ENCODE measurements at places on chromosomes 5 and 9. TPM values are rescaled to one million over a fixed set of nuclear protein-coding genes. Genes with fewer than 3 reads are reported as not detected.

Gene GALNT12
- 79.7 TPM for total RNA-seq

Gene MYMK
- total RNA-seq, result not detected

Gene INIP
- total RNA-seq, result 10.1 TPM

Gene SPARC
- 47.9 TPM for total RNA-seq

Gene BASP1
- total RNA-seq, result 36.4 TPM

Gene AK8
- not detected for total RNA-seq

Gene EPB41L4B
- total RNA-seq, result 105 TPM

Gene CD74
- 399 TPM for total RNA-seq

Gene SAPCD2
- total RNA-seq, result 37.2 TPM

Gene PCDHGC5
- 1.1 TPM for total RNA-seq

Gene ENTPD2
- 3.6 TPM for total RNA-seq

DNA sequence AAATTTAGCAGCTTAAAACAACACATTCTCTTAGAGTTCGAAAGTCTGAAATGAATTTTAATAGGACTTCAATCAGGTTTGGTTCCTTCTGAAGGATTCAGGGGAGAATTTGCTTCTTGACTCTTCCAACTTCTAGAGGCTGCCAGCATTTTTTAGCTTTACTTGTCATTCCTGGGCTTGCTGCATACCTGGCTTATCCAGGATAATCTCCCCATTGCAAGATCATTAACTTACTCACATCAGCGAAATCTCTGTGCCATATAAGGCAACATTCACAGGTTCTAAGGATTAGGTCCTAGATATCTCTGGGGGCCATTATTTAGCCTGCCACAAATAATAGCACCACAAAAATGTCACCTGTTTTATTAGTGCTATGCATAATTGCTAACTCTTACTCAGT lies 46.2 kb upstream of the PCSK5 start:
- no peak overlapping the region for H3K27ac ChIP-seq
- no peaks in the 10 kb centered on the region for H3K4me1 ChIP-seq
- H3K36me3 ChIP-seq, result no peaks in the 10 kb centered on the region
- H3K27me3 ChIP-seq, result no peaks in the 10 kb centered on the region
- DNase-seq, result no peak
- no peak overlapping the region for H3K4me3 ChIP-seq

- no peak for DNase-seq
- no peak overlapping the region for H3K4me3 ChIP-seq
- H3K27ac ChIP-seq, result no peak overlapping the region
- no peaks in the 10 kb centered on the region for H3K4me1 ChIP-seq
These were observed 2.2 kb upstream of the LCN6 start for GRCh38 chr9:136750526-136750925.

- H3K4me3 ChIP-seq, result no peak overlapping the region
- no peaks in the 10 kb centered on the region for H3K27me3 ChIP-seq
- H3K4me1 ChIP-seq, result no peaks in the 10 kb centered on the region
These were observed 35.5 kb downstream of the PDZD2 start for GRCh38 chr5:31674371-31674951.

DNA sequence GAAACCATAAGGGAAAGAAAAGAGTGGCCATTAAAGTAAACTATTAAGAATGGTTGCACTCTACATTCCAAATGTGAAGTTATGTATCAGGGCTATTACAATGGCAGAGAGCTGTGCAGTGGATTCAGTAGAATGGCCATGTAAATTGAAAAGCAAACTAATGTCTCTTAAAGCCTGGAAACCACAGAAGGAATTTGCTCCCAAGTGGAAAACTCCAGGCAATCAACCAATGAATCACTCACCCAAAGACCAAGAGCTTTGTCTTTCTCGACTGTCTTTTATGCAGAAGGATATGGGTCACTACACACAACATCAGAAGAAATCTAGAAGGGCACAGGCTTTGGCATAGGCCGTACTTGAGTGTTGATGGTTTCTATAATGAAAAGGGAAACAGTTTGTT lies 114.9 kb downstream of the TLE1 start:
- no peak overlapping the region for H3K27ac ChIP-seq
- H3K27me3 ChIP-seq, result no peaks in the 10 kb centered on the region
- H3K4me1 ChIP-seq, result no peaks in the 10 kb centered on the region
- no peak for DNase-seq

GRCh38 chr5:163880302-163880701 lies 374.9 kb downstream of the MAT2B start:
- no peak overlapping the region for H3K27ac ChIP-seq
- no peak overlapping the region for H3K4me3 ChIP-seq
- no peaks in the 10 kb centered on the region for H3K4me1 ChIP-seq
- H3K27me3 ChIP-seq, result no peaks in the 10 kb centered on the region
- no peak for DNase-seq

DNA sequence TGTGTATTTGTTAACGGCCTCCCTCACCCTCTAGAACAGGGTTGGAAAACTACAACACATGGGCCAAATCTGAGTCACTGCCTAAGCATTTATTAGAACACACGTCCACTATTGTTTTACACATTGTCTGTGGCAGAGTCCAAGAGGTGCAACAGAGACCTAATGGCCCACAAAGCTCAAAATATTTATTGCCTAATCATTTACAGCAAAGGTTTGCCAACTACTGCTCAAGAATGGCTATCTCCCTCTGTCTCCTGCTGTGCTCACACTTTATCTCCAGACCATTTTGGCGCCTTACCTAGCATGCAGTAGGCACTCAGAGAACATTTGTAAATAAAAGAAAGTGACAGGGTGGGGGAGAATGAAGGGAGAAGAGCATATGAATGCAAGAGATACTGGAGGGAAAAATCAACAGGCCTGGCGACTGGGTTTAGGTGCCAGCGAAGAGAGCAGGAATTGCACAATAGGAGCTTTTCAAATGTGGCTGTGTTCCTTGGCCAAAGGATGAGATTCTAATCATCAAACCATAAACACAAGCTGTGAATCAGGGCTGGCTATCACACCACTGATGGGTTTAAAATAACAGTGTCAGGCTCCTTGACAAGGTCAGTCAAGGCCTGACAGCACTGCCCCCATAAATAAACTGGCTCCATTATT lies 80.3 kb downstream of the EPB41L4A start:
- H3K27me3 ChIP-seq, result no peaks in the 10 kb centered on the region
- H3K27ac ChIP-seq, result no peak overlapping the region
- no peak for DNase-seq
- no peak overlapping the region for H3K4me3 ChIP-seq

- H3K27me3 ChIP-seq, result no peaks in the 10 kb centered on the region
- no peak overlapping the region for H3K27ac ChIP-seq
- no peaks in the 10 kb centered on the region for H3K4me1 ChIP-seq
- H3K4me3 ChIP-seq, result no peak overlapping the region
- no peaks in the 10 kb centered on the region for H3K36me3 ChIP-seq
These were observed 26.5 kb downstream of the ANKRD33B start for GRCh38 chr5:10590226-10590999.

DNA sequence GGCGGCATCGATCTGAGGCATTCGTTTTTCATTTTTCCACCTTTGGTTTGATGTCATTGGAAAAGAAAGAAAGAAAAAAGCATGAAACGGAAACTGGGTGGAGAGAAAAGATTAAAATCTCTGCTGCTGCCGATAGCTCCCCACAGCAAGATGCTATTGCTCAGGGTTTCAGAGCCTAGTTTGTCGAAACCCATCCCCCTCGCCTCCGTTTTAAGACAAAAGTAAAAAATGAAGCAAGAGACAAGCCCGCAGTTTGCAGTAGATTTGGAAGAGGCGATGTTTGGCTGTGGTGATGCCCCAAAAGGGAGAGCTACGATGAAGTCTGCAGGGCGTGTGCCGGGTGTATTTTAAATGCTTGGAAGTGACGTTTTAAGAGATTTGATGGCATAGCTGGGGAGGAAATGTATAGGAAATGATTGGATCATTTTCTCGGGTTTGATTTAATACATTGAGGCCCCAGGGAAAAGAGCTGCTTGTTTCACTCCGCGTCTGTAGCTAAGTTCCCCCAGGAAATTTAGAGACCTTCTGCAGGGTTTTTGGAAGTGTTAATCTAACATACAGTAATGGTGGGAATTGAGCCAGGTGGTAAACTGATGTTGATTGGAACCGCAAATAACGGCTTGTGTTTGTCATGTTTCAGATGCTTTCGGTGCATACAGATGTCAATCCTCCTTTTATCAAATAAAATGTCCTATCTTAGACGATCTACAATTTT lies 909 bp downstream of the NDFIP1 start:
- H3K27ac ChIP-seq, result peak overlapping the region; percentile 99
- H3K4me3 ChIP-seq, result peak overlapping the region; percentile 74
- peaks cover 9% of the 10 kb centered on the region for H3K4me1 ChIP-seq
- H3K36me3 ChIP-seq, result no peaks in the 10 kb centered on the region
- DNase-seq, result peak; percentile 14

DNA sequence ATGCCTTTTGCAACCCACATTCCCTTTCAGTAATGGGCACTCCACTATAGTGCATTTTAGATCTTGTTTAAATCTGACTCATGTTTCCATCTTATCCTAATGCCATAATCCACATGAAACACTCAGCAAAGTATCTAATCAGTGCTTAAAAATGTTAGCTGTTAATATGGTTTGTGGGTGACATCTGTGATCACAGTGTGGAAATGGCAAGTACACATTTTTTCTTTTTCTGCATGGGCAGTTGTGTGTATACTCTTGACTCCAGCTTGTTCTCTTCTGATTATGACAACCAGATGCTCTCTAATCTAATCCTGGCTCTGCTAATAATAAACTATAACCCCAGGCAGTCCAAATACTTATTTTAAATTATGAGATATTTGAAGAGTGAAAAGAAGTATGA lies 103.3 kb downstream of the EDIL3 start:
- H3K4me3 ChIP-seq, result no peak overlapping the region
- H3K27me3 ChIP-seq, result no peaks in the 10 kb centered on the region
- H3K36me3 ChIP-seq, result no peaks in the 10 kb centered on the region
- no peaks in the 10 kb centered on the region for H3K4me1 ChIP-seq
- H3K27ac ChIP-seq, result no peak overlapping the region
- no peak for DNase-seq

GRCh38 chr9:89702401-89702800 lies 97.6 kb downstream of the GADD45G start:
- no peaks in the 10 kb centered on the region for H3K36me3 ChIP-seq
- H3K4me3 ChIP-seq, result no peak overlapping the region
- no peaks in the 10 kb centered on the region for H3K27me3 ChIP-seq
- no peak overlapping the region for H3K27ac ChIP-seq
- DNase-seq, result no peak
- no peaks in the 10 kb centered on the region for H3K4me1 ChIP-seq

DNA sequence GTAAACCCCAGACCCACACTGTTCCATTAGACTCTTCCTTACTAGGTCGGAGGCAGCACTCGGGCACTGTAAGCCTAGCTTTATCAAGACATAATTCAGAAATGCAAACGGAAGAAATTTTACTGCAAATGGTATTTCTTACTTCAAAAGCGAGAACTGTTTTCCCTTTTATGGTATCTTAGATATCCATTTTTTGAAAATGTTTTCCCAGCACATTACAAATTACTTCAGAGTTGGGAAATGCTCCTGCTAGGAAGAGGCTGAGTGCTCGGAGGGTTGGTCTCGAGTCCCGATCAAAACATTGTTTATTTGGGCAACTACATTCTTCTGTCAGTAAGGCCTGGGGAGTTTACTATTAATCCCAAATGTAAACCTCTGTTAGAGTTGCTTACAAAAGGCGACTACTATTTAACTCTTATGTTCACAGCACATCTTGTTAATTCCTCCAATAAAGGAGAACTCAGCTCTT lies 332.9 kb downstream of the CWC27 start:
- H3K27ac ChIP-seq, result peak overlapping the region; percentile 0
- H3K27me3 ChIP-seq, result no peaks in the 10 kb centered on the region
- DNase-seq, result no peak
- H3K4me3 ChIP-seq, result no peak overlapping the region
- H3K36me3 ChIP-seq, result no peaks in the 10 kb centered on the region
- H3K4me1 ChIP-seq, result no peaks in the 10 kb centered on the region

DNA sequence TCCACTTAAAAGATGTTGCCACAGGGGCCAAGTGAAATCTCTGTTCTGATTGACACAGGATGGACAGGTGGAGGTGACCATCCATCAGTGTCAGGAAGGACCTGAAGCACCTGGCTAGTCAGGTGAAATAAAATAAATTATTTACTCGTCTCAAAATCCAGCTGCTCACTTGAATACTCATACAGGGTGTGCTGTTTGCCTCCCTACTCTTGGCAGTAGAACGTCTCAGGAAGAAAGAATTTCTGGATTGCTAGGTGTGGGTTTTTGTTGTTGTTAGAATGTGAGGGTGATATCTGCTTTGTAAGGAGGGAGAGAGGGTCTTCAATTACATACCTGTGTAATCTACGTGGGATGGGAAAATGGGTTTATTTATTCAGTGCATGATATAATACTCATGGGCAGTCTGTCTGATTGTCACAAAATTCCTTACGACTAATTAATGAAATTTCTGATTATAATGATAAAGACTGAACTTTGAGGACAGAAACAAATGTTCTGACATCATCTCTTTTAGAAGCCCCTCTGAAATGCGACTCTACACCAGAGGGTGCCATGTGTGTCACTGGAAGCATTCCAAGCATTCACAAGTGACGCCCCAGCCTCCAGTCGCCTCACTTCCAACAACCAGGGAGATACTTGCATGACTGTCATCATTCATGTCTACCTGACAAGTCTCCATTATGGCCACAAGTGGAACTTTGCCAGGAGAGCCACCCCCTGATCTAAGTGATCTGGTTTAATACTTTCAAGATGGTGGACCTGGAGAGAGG lies 218.4 kb downstream of the GAPVD1 start:
- DNase-seq, result no peak
- H3K27ac ChIP-seq, result no peak overlapping the region
- H3K4me1 ChIP-seq, result peaks cover 3% of the 10 kb centered on the region

- H3K36me3 ChIP-seq, result no peaks in the 10 kb centered on the region
- H3K4me1 ChIP-seq, result no peaks in the 10 kb centered on the region
- no peak overlapping the region for H3K4me3 ChIP-seq
- no peak for DNase-seq
These were observed 56.5 kb upstream of the NREP start for GRCh38 chr5:111813537-111813936.

GRCh38 chr9:85511746-85512145 lies 230.0 kb downstream of the AGTPBP1 start:
- peaks cover 3% of the 10 kb centered on the region for H3K27me3 ChIP-seq
- H3K27ac ChIP-seq, result no peak overlapping the region
- no peaks in the 10 kb centered on the region for H3K36me3 ChIP-seq
